ENCODE measurements at places on chromosomes 3 and 15.

GRCh38 chr15:60975952-60976351, 253.2 kb downstream of the RORA start:
- DNase-seq, result no peak

- DNase-seq, result peak; percentile 71
These were observed 28.3 kb upstream of the MASP1 start for GRCh38 chr3:187319699-187320302.

- DNase-seq, result no peak
These were observed 100.8 kb downstream of the STAC start for GRCh38 chr3:36480911-36481648.

- DNase-seq, result no peak
These were observed 104.4 kb upstream of the ZBTB20 start for GRCh38 chr3:115251509-115251908.

- peak; percentile 18 for DNase-seq
These were observed 19.2 kb downstream of the P3H2 start for GRCh38 chr3:190101320-190102011.

DNA sequence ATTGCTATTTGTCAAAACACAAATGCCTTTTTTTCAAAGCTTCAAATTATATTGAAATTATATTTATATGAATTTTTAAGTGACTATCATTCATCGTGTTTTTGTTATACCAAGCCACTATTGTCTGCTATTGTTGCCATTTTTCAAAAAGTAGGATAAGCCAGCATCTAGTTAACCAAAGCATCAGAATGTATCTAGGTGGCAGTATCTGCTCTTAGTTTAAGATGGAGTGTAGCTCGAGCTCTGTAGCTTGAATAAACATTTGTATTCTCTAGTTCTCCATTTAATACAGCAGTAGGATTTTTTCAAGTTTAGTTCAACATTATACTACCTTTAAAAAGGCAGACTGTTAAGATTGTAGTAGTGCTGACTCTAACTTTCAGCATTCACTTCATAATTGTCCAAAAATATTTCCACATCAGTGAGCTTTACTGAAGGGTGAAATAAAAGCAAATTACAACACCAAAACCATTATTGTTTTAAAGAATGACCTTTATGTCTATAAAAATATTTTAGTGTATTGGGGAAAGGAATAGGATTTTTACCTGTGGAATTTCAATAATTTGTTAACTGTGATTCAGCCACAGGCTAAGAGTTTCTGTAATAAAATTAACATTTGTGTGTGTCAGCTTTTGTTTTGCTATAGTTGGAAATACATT, 19.6 kb upstream of the C15orf61 start:
- peak; percentile 21 for DNase-seq

- DNase-seq, result no peak
These were observed 130.1 kb upstream of the PRR20G start for GRCh38 chr3:127417709-127418559.

DNA sequence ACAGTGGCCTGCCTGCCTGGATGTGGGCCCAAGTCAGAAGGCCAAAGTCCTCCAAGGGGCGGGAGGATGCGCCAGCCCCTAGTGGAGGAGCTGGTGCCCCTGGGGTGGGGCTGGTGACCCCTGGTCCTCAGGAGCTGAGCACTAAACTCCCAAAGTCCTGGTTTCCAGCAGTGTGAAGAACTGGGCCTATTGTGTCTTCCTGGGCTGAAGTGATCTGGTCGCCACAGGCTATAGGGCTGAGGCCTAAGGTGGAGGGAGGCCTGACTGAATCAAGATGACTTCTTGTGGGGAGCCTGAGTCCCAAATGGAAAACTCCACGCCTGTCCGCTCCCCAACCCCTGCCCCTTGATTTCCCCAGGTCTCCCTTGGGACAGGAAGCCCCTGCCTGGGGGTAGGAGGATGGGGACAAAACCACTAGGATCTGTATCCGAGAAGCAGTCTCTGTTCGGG, 753 bp upstream of the FES start:
- no peak for DNase-seq
